ENCODE measurements at places on chromosomes 2 and 18.

- DNase-seq, result no peak
Measured at GRCh38 chr2:45781464-45781811, 130.0 kb downstream of the PRKCE start.

GRCh38 chr2:217831306-217831705, 171.5 kb downstream of the TNS1 start:
- no peak for DNase-seq

- DNase-seq, result peak; percentile 57
Measured at GRCh38 chr2:72579591-72580180, 246.1 kb downstream of the EXOC6B start.

DNA sequence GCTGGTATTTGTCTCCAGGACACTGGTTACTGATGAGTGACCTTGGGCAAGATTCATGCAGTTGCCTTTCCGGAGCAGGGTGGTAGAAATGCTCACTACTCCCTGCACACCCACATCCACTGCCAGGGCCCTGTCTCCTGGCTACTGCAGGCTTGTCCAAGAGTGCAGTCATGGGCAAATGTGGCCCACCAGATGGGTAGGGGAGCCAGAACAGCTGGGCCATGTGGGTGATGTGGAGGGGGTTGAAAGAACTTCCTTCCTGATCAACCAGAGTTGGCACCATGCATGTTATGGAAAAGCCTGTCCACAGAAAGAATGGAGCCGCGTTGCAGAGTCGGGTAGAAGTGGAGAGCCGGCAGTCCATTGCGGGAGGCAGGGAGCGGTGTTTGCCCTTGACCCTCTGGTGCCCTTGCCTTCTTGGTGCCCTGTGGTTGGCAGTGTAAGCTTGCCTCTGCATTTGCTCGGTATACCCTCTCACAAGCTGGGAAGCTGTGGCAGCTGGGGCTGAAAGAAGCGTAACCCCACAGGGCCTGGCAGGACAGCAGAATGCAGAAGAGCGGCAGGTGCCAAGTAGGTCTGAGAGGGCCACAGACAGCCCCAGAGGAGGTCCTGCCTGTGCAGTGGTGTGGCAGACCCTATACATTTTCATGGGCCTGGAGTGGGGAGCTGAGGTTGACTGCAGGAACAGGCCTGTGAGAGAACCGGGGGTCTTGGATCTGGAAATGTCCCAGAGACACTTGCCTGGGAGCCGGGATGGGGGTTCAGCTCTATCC, 253.2 kb downstream of the TFCP2L1 start:
- DNase-seq, result no peak

Data from NCI-H1417 treated with DMSO at 0.1 percent for 48 hours (cell line).